ENCODE measurements at places on chromosomes 7 and 10.

DNA sequence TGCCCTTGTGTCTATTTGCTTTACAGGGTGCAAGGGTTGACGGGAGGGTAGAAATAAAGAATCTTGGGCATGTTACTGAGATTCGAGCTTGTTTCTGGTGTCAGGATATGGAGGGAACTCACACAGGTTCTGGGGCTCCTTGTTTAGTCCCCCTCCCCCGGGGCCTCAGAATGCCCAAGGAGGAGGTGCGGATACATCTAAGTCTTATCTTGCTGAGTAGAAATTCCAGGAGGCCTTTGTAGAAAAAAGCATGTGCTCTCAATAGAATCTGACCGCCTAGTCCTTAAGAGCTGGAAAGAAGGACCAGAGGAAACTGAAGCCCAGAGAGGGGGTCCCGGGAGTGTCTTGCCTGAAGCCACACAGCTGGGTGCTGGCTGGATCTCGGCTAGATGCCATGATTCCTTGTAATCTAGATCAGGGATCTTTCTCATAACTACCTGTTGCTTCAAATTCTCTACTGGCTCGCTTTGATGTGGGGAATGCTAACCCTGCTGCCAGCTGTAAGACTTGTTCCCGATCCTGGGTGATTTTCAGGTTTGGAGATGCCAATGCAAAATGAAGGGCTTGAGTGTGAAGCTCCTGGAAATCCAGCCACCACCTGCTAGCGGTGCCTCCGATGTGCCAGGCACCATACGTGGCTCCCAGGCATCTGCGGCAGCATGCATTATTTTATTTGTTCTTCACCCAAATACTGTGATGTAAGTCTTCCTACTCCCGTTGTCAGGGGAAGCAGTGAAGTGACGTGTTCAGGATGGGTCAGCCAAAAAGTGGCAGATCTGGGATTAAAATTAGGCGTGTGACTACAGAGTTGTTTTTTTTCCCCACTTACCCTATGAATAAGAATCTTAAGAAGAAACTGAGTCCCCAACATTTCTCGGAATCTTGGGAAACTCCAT, 226.0 kb downstream of the TCF7L2 start:
- DNase-seq = no peak

DNA sequence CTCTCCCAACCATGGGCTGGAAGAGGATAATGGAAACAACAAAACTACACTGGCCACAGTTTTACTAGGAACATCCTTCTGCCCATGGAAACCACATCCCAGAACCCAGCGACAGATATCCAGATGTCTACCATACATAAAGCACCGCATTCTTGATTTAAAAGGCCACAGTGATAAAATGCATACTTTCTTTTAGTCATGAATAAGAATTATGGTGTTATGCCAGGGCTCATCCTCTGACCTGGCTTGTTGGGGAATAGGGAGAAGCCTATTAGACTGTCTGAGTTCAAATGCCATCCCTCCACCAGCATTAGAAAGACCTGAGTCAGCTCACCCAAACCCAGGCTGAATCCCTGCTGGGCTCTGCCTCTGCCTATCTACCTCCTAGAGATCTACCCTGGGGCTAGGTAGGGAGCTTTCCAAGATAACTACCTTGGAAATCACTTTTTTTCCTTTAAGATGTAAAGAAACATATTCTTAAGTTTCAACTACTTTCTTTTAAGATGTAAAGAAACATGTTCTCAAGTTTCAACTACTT, 5.2 kb downstream of the ABCA13 start:
- DNase-seq = no peak

DNA sequence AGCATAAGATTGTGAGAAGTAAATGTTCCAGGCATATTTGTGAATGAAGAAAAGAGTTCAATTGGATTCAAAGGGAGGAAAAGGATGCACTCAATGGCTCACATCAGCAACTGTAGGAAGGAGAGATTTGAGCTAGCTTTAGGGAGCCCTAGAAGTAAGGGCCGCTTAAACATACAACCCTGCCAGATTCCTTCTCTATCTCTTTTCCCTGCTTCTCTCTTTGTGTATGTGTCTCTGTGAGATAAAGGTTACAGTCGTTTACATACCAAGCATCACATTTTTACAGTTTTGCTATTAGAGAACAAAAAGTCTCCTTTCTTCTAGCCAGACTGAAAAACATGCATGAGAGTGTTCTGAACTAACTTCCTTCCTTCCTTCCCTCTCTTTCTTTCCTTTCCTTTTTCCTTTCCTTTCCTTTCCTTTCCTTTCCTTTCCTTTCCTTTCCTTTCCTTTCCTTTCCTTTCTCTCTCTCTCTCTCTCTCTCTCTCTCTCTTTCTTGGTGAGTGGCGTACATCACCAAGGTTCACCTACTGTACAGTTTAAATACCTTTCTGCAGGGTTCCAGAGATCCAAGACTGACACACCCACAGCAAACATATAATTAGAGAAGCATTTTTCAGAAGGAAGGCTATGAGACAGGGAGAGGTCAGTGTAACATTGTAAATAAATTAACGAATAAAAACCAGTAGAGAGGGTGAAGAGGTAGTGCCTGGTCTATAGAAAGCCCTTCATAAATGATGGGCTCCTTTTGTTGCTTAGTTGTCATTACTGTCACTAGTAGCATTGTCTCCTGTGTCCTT, 240.4 kb downstream of the ARL4A start:
- DNase-seq = no peak

DNA sequence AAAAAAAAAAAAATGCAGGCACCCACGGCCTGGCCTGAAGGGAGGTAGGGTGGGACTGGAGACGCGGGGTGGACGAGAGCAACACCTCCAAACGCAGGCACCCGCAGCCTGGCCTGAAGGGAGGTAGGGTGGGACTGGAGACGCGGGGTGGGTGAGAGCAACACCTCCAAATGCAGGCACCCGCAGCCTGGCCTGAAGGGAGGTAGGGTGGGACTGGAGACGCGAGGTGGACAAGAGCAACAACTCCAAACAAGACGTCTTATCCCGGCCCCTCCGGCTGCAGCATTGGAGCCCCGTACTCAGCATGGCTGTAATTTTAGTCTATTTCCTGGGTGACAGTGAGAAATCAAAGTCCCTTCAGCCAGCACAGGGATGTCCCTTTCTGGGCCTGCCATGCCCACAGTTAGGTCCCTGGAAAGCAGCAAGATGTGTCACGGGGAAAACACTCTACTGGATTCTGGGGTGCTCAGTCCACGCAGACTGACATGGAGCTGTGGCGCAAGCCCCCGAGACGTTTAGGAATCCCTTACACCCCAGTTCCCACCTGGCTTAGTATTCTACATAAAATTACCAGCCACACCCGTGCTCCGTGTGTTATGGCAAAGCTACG, 119.9 kb downstream of the WDR37 start:
- no peak for DNase-seq

DNA sequence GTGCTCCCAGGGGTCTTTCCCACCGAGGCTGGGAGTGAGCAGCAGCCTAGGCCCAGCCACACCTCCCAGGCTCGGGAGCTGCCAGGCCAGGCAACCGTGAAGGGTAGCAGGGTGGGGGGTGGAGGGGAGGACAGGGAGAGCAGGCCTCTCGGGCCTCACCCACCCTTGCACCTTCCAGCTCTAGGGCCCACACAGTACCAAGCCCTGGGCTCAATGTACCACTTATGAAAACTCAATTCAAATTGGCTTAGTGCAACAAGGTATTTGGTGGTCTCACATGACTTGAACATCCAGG, 127.4 kb downstream of the FAM53B start:
- DNase-seq = no peak
